ENCODE measurements at places on chromosomes 7 and 10.
A peak's percentile ranks its signal among the peaks of the same experiment; 100 is the strongest.

DNA sequence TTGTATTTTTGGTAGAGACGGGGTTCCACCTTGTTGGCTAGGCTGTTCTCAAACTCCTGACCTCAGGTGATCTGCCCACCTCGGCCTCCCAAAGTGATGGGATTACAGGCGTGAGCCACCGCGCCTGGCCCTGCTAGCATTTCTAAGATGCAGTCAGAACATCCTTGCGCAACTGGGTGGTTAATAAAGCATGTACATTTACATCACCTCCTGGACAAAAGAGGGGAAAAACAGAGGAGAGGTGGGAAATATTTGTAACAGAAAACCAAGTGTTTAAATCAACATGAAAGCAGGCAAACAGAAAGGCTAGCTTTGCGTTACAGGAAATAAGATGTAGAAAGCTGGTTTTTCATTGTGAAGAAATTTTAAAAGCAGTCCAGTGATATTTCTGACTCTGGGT lies 220.9 kb upstream of the KMT2E start:
- DNase-seq: no peak

- DNase-seq: no peak
These were observed 3.6 kb downstream of the PDSS1 start for GRCh38 chr10:26700884-26701630.

DNA sequence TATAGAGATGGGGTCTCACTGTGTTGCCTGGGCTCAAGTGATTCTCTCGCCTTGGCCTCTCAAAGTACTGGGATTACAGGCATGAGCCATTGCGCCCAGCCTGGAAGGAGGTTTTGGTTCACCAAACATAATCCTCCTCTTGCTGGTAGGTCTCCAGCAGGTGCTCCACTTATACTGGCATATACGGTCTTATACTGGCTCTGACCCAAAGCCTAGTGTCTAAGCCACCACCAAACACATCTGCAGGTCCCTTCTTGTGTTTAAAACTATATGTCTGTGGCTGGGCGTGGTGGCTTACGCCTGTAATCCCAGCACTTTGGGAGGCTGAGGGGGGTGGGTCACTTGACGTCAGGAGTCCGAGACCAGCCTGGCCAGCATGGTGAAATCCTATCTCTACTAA lies 5.4 kb downstream of the MBLAC1 start:
- no peak for DNase-seq

DNA sequence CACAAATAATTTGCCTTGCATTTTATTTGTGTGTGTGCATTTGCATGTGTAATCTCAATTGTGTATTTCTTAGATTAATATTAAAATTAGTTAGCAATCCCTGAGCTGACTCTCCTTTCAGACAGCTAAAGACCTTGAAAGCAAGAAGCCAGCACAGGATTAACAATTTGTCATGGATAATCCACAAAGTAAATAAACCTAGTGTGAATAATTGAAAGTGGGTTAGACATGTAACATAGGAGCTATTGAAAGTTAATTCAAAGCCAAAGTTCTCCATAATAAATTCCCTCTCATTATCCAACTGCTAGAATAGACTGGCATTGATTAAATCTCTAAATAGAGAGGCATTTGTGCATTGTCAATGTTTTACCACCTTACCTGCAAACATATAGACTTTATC lies 326.1 kb downstream of the PLXDC2 start:
- DNase-seq: no peak

DNA sequence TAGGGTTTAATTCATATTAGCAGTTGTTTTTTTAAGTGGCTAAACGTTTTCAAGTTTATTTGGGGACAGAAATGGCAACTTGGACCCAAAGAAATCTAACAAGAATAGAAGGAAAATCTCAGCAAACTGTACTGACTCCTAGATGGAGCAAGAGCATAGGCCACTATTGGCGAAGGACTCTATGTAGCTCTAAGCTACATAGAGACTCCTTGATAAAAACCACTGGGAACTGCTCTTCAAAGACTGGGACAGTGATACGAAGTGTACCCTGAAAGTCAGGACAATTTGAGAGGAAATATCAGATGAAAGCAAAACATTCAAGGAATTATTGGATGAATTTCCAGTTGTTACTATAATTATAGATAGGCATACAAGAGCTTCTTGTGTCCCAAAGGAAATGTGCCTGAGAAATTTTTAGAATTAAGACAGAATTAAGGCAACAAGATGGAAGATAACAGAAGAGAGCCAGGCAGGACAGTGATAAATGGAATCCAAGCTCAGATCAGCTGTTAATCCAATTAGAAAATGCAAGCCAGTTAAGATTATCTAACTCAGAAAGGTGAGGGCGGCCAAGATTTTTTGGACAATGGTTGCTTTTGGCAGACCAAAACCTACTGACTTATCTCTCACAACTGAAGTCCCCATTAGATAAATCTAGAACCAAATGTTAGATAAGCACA lies 103.7 kb upstream of the IFRD1 start:
- DNase-seq: no peak

- no peak for DNase-seq
These were observed 11.7 kb upstream of the ZNF862 start for GRCh38 chr7:149826344-149827088.

GRCh38 chr7:46486256-46487206 lies 565.5 kb upstream of the IGFBP3 start:
- no peak for DNase-seq

DNA sequence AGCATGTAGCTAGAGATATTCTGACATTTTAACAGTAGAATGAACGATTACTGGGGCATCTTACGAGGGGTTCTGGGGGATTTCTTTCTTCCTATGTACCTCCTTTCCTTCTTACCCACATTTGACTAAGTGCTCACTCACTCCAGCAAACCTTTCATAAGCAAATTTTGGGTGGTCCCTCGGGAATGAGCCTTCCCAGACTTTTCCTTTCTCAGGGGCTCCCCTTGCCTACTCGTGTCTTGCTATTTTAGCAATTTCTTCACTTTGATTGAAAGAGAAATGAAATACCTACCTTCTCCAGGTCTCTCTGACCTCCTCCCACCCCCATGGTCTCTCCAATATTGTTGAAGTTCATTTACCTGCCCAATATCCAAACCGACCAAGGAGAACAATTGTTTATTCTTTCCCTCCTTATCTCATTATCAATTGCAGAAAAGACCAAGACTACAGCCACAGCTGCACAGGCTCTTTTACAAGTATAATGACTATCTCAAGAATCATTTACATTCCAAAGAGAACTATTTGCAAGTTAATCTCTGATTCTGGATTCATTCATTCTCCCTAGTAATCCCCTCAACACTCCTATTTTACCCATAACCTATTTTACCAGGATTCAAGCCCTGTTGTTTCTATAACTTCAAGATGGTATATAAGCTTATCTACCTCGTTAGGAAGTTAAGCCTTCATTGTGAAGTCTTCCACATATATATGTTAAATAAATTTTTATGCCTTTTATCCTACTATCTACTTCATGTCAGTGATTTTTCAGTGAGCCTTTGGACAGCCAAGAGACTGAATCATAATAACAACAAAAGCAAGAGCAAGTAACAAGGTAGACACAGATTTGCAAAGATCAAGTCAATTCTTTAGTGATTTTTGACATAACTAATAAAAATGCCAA lies 480.6 kb downstream of the IPMK start:
- no peak for DNase-seq

- DNase-seq: no peak
These were observed 22.4 kb downstream of the KCNH2 start for GRCh38 chr7:150955519-150956394.

DNA sequence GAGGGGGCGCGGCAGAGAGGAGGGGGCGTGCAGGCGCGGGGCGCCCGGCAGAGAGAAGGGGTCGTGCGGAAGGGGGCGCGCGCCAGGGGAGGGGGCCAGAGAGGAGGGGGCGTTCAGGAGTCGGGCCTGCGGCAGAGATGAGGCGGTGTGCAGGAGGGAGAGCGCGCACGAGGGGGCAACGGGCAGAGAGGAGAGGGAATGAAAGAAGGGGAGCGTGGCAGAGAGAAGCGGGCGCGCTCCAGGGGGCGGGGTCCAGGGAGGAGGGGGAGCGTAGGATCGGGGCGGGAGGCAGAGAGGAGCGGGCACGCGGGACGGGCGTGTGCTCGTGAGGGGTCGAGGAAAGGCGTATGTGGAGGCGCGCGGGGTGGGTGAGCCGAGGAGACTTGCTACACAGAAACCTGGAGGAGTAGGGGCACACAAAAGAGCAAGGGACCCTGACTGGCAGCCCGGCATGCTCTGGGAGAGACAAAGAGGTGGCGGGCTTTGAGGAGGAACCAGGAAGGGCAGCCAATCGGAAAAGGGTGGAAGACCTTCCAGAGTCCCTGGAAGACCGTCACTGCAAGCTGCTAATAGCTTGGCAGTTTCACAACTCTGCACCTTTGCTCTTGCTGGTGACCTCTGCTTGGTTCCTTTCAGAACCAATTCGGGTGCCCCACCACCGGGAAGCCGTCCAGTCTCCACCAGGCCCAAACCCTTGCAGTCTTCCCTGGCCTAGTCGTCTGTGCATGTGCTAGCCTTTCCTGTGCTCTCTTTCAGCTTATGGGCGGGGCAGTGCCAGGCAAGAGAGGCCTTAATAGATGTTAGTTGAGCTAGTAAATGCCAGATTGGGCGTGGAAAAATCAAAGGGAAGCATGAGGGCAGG lies 639 bp downstream of the DYDC2 start:
- peak; percentile 13 for DNase-seq

DNA sequence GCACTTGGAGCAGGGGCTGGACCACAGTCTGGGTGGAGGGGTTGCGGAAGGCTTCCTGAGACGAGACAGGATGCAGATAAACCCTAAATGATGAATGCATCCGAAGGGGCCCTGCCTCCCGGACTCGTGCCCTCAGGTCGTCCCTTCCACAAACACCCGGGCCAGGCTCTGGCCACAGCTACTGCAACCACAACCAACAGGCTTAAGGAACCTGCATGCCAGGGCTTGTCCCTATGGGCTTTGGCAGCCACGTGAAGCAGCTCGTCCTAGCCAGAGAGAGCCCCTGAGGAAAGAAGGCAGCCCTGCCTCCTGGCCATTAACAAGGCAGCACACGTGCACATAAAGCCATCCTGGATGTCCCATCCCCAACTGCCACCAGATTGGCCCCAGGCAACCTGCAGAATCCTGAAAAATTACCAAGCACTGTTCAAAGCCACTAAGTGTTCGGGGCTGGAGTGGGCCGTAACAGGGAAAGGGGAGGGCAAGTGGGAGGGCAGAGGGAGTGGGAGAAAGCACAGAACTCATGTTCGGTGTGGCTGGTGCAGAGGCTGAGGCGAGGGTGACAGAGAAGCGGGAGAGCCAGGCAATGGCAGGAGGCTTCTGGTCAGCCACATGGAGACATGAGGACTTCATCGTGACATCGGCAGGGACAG lies 62.7 kb downstream of the MAD1L1 start:
- no peak for DNase-seq

- no peak for DNase-seq
These were observed 19.6 kb downstream of the ARL4A start for GRCh38 chr7:12706900-12707536.

GRCh38 chr7:78326189-78326588 lies 527.6 kb downstream of the PHTF2 start:
- DNase-seq: no peak

DNA sequence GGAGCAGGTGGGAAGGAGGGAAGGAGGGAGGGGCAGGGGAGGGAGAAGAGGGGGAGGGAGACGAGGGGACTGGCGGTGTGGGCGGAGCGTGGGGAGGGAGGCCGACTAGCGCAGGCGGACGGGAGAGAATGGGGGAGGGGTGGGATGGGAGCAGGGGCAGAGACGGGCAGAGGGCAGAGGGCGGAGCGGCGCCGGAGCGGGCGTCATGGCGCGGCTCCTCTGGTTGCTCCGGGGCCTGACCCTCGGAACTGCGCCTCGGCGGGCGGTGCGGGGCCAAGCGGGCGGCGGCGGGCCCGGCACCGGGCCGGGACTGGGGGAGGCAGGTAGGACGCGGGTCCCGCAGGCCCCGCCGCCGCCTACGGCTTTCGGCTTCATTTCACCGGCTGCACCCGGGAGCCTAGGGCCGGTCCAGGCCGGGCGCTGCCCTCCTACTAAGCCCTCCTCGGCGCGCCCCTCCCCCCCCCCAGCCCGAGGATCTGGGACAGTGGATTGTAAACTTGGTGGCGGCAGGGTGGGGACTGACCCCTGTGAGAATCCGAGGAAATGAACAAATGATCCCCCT lies at the start of gene MSRB2:
MSRB2 (plus strand) TSS at position 176 of the 562 bp plus-strand sequence; CDS start at position 206, 30 bp downstream.
- peak; percentile 95 for DNase-seq

- DNase-seq: no peak
These were observed 1265.8 kb upstream of the LRRTM3 start for GRCh38 chr10:65660006-65660405.

DNA sequence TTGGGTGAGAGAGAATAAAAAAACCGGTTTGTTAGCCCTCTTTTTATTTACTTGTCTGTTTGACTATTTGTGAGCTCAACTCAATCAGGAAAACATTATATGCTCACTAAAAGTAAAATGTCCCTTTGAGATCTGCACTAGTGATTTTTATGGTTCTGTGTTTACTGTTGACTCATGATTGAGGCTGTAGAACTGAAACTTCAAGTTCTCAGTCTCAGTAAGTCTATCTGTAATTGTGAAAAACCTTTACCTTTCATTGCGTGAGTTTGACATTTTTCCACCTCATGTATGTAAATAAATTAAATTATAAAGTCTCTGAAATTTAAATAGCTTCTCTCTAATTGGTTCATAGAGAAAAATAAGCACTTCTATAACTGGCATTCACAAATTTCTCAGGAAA lies 17.0 kb upstream of the CASD1 start:
- DNase-seq: no peak

- no peak for DNase-seq
These were observed 3.3 kb upstream of the ABRAXAS2 start for GRCh38 chr10:124798364-124798763.

GRCh38 chr7:110470420-110470819 lies 620.5 kb upstream of the LRRN3 start:
- no peak for DNase-seq

DNA sequence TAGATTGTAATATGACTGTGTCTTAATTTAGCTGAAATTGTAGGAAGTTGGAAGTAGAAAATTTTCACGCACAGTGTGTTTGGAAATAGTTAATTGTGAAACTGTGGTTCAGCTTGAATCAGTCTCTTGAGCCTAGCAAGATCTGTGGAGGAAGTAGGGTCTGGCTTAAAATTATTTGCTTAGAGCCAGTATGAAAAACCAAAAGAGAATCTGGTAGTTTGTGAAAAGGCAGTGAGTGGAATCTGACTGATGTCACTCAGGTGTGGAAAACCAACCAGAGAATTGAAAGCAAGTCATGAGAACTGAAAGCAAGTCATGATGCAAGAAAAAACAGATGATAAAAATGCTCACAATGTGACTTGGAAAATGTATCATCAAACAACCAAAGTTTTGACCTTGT lies 11.5 kb downstream of the LIPJ start:
- no peak for DNase-seq

- no peak for DNase-seq
These were observed 56.0 kb upstream of the CTTNBP2 start for GRCh38 chr7:117929237-117929636.

- DNase-seq: no peak
These were observed 55.9 kb downstream of the AOC1 start for GRCh38 chr7:150908173-150908572.
